ENCODE measurements at places on chromosomes 2 and 18.

DNA sequence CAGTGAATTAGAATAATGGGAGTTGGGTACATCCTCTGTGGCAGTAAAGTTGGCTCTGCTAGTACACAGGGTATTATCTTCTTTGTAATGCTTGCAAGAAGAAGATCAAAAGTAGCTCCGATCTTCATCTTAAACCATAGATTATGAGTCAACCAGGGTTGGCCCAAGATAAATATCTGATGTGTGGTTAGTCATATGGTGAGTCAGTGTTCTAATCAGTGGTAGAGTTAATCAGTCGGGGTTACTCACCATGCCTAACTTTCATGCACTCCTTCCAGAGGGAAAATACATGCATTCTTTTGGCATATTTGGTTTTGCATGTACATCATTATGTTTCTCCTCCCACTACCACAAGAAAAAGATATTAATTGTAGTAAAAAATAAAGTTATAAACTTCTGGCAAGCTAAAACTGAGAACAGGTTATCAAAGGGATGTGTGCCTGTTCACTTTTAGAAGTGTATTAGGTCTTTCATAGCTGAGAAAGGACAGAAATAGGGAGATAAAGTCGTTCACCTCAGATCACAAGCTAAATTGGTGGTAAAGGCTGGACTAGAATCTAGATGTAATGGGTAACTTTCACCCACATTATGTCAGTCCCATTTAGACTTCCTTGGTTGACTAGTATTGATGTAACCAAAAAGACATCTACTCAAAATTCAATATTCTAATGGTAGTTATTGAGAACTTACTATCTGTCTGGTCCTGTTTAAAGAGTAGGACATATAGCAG lies 684.4 kb downstream of the IRS1 start:
- DNase-seq = no peak

- DNase-seq = no peak
Observed at GRCh38 chr2:58914733-58915505, 673.8 kb upstream of the FANCL start.

DNA sequence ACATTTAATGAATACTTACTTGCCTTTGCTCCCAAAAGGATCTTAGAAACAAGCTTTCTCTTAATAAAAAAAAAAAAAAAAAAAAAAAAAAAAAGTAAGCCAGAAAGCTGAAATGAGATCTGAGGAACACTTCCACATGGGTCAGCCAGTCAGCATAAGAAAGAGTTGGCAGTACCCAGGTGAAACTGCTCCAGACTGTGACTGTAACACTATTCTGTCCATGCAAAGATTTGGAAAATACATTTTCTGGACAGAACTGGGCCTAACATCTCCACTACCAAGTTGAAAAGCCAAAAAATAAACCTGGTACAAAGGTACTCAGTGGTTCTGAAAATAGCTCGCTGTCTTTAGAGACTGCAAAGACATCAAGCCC lies 135.7 kb downstream of the THADA start:
- no peak for DNase-seq

DNA sequence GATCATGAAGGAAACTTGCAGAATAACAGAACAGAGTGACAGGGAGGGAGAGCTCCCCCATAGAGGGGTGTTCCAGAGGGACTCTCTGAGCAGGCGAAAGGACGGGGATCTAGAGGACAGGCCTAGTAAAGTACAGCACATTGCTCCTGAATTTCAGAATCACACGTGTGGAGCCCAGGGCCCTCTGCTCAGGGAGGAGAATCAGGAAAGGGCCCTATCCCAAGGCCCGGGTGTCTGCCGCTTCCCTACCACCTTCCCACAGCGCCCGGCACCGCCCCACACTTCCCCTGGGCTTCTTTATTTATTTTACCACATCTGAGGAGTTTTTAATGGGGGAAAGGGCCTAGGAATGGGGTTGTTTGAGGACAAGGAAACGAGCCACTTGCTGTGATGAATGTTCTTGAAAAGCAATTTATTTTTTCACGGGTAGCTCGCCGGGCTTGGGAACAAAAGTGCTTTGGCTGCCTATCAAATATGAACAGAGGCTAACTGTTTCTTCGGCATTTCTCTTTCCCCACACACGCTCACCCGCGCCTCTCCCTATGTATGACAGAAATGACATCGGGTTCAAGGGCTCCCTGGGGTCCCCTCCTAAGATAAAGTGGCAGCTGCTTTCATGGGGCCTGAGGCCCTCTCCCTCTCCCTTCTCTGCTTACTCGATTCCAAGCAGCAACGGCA lies 79.3 kb upstream of the GLI2 start:
- no peak for DNase-seq

DNA sequence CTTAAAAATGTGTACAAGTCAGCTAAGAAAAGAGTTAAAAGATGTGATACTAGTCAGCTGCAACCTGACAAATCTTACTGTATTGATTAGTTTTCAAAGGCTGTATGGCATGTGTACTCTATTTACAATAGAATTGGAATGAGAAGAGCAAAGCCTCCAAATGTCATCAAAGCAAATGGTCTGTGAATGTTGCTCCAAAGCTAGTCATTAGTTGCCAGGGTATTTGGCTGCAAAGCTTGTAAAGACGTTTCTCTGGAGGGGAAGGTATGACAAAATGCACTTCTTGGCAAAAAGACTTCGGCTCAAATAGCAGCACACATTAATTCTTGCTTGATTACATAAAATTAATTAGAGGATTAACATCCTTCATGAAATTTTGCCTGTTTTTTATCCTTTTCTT lies 59.3 kb downstream of the ETAA1 start:
- DNase-seq = no peak
